ENCODE measurements at places on chromosomes 5 and 9.

- no peaks in the 10 kb centered on the region for H3K27me3 ChIP-seq
- DNase-seq, result no peak
- peaks cover 4% of the 10 kb centered on the region for H3K36me3 ChIP-seq
- no peaks in the 10 kb centered on the region for H3K4me1 ChIP-seq
- H3K27ac ChIP-seq, result no peak overlapping the region
Observed at GRCh38 chr9:96008502-96009222, 133.2 kb downstream of the ERCC6L2 start.

DNA sequence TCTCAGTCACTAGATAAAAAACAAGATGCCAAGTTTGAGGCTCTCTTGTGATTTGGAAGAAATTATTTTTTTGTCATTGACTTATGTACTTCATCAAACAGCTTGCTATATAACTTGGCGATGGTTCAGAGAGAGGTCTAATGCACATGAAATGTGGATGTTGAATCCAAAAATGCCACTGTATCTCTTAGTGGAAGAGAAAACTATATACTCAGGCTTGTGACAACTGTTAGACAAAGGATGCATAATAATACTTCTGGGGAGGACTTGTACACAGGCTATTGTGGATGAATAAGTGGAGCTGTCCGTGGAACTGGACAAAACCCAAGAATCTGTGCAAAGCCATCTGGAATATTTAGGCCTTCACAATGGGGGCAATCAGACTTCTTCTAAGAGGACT is 162.9 kb upstream of the NMUR2 start:
- no peaks in the 10 kb centered on the region for H3K27me3 ChIP-seq
- H3K4me1 ChIP-seq, result no peaks in the 10 kb centered on the region
- DNase-seq, result no peak
- no peak overlapping the region for H3K27ac ChIP-seq

DNA sequence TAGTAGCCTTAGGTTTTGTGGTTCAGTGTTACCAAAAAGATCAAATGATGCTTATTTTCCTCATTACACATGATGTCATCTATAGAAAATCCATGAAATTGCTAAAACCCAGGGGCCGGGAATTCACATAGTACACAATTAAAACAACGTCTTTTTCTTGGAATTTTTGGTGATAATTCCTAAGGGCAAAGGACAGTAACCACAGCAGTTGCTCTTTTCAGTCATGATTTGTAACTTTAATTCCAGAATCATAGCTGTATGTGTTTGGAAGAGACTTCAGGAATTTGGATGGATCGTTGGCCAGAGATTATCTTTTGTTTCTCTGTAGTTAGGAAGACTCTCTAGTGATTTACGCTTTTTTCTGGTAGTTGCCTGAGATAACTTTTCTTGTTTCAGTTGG is 748.7 kb downstream of the TLE4 start:
- no peak for DNase-seq
- no peaks in the 10 kb centered on the region for H3K4me1 ChIP-seq
- no peaks in the 10 kb centered on the region for H3K36me3 ChIP-seq

- H3K4me1 ChIP-seq, result no peaks in the 10 kb centered on the region
- H3K27me3 ChIP-seq, result no peaks in the 10 kb centered on the region
- no peak for DNase-seq
- no peak overlapping the region for H3K27ac ChIP-seq
Observed at GRCh38 chr9:72199238-72199637, 50.0 kb downstream of the GDA start.
